Progenitor cell of endocrine pancreas (in vitro differentiated cells): ENCODE measurements at places on chromosomes 4 and X. TPM values are rescaled to one million over a fixed set of nuclear protein-coding genes. Genes with fewer than 3 reads are reported as not detected.

Gene LDOC1
- 53.8 and 59.8 TPM in 2 replicates for total RNA-seq

Gene PPP4R3C
- total RNA-seq: not detected in 2 replicates

Gene XK
- total RNA-seq: 1.1 and 1.2 TPM in 2 replicates

GRCh38 chr4:80911458-80911857, 119.0 kb upstream of the BMP3 start:
- no peak for DNase-seq

DNA sequence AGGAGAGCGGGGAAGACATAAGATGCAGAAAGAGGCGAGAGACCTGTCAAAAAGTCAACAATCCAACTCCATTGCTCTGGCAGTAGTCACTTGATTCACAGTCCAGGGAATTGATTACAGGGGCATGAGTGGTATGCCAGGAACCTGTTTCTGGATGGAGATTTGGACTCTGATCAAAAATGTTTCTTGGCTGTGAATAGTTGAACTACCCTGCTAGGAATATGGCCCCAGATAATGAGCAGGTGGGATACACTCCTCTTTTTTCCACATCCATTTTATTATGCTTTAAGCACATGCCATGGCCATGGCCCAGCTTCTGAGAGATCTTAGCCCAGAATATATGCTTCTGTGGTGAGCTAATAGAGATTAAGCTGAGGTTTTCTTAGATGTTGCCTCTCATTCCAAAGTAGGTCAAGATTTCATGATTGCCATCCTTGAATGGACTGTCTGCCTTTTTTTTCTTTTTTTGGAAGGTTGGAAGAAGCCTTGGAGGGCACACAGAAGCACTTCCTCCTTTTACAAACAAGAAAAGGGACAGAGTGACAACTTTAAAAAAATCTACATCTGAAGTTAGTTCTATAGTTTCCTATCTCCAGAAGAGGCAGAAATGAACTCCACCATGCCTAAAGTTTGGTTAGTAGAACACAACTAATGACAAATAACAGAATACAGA, 121.9 kb downstream of the KIT start:
- DNase-seq: no peak

DNA sequence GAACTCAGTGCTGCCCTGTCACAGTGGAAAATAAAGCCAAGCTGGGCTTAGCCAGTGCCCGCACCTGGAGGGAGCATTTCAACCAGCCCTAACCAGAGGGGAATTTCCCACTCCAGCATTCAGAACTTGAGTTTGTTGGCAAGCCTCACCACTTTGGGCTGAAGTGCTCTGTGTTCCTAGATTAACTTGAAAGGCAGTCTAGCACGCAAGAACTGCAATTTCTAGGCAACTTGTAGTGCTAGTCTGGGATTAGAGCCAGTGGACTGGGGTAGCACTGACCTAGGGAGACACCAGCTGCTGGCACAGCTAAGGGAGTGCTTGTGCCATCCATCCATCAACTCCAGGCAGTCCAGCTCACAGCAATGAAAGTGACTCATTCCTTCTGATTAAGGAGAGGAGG, 1060.6 kb upstream of the GRID2 start:
- no peak for DNase-seq

DNA sequence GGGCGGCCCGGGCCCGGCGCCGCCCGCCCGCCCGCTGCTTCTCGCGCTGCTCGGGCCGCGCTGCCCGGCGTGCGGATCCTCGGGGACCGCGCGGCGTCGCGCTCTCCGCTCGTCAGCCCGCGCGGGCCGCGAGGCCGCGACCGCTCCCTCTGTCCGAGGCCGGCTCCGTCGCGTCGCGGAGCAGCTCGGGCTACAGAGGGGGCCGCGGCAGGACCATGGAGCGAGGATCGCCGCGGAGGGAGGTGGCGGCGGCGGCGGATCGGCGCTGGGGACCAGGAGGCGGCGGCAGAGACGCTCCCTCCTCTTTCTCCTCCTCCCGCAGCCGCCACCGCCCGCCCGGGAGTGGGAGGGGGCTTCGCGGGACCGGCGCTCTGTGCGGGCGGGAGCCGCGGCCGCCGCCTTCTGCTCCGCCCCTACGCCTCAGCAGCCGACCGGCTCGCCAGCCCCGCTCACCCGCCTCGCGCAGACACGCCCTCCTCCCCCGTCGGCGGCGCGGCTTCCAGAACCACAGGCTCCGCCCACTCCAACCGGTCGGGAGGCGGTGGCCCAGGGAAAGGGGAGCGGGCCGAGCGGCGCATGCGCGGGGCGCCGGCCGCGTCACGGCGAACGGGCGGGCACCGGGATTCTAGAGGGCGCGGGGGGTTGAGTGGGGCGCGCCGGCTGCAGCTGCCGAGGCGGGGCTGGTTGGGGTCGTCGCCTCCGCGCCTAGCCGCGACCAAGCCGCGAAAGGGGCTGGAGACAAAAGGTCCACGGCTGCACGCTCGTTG, at the start of gene CASK:
Gene CASK, minus strand, starts transcription at position 344 of the 767 bp plus-strand sequence. CDS start 566 bp downstream, outside the sequence.
- DNase-seq: peak; percentile 89

- DNase-seq: no peak
Observed at GRCh38 chrX:106619797-106620196, 8.0 kb downstream of the RADX start.
